ENCODE measurements at places on chromosomes 6 and 20. TPM values are rescaled to one million over a fixed set of nuclear protein-coding genes. Genes with fewer than 3 reads are reported as not detected.

GRCh38 chr20:63320616-63321147, 27.7 kb downstream of the COL20A1 start:
- DNase-seq, result no peak

DNA sequence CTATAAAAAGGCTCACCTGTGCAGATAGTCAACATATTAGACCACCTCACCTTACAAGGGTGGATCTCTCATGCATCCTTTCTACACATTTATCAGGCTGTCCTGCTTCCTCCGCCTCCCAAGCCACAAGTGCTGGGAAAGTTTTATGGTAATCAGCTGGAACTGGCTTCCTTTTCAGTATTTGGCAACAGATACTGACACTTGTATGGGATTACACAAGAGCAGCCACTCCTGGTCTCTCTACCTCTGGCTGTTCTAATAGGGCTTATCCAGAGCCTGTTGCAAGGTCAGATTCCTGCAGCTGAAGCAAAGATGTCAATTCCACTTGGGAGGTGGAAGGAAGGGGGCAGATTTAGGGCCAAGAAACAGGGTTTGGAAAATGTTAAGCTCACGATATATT, 503 bp upstream of the GPLD1 start:
- no peak for DNase-seq

BEND6 gene
- total RNA-seq, result not detected

GRCh38 chr6:29631860-29632731, 887 bp downstream of the GABBR1 start:
- DNase-seq, result peak; percentile 38

- DNase-seq, result no peak
Measured at GRCh38 chr20:51391926-51392325, 150.6 kb downstream of the NFATC2 start.

PTGIS gene
- 31.0 TPM for total RNA-seq

DNA sequence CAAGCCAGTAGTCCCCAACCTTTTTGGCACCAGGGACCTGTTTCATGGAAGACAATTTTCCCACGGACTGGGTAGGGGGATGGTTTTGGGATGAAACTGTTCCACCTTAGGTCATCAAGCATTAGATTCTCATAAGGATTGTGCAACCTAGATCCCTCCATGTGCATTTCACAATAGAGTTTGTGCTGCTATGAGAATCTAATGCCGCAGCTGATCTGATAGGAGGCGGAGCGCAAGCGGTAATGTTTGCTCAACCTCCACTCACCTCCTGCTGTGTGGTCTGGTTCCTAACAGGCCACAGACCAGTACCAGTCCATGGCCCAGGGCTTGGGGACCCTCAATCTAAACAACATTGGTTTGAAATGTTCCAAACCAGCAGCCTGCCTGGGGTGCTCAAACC, 137.0 kb upstream of the STXBP5 start:
- DNase-seq, result no peak
